ENCODE measurements at places on chromosomes 3 and 15.

DNA sequence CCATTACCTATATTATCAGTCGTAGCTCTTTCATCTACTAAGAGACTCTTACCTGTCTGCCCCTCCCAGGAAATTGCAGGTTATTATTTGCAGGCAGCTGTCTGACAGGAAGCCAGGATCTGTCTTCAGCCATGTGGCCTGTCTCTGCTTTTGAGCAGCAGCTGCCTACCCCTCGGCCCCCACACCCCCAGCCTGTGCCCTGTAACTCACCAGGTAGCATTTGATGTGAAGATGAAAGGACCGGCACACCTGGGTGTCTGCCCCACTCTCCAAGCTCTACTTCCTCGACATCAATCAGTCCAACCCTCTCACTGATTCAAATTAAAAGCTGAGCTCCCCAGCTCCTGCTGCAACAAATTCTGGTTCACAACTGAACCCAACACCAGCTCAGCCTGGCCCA is 197.2 kb upstream of the CTNNB1 start:
- no peak for DNase-seq

DNA sequence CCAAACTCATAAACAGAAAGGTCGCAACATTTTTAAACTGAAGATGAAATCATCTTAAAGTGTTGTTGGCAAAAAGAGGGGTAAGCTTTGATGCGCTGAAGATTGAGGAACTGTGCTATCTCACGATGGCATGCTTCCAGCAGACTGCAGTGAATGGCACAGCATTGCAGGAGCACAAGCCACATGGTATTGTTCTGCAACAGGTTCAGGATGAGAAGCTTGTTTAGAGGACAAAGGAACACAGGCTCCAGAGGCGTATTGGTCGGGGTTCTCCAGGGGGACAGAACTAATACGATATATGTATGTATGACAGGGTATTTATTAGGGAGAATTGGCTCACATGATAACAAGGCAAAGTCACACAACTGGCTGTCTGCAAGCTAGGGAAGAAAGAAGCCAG is 13.8 kb upstream of the PLD1 start:
- no peak for DNase-seq

GRCh38 chr15:91678003-91678402 is 175.5 kb upstream of the SLCO3A1 start:
- no peak for DNase-seq

DNA sequence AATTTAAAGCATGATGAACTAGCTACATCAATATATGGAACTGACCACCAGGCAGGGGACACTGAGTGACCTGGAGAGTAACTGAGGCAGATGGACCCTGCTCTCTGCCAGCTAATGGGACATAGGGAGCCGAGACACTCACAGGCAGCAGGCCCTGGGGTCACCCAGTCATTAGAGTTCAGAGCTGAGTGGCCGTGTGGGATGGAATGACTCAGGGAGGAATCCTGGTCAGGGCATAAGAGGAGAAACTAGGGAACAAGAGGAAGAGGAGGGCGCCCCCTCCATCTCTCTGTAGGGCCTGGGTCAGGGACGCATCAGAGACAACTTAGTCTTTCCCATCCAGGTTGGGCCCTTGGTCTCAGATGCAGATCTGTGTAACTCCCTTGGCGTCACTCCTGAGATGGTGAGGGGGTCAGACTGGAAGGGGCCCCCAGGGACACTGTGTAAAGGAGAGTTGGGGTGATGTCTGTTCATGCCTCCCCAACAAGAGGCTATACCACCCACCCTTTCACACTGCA is 39.8 kb downstream of the CCDC12 start:
- DNase-seq, result no peak

DNA sequence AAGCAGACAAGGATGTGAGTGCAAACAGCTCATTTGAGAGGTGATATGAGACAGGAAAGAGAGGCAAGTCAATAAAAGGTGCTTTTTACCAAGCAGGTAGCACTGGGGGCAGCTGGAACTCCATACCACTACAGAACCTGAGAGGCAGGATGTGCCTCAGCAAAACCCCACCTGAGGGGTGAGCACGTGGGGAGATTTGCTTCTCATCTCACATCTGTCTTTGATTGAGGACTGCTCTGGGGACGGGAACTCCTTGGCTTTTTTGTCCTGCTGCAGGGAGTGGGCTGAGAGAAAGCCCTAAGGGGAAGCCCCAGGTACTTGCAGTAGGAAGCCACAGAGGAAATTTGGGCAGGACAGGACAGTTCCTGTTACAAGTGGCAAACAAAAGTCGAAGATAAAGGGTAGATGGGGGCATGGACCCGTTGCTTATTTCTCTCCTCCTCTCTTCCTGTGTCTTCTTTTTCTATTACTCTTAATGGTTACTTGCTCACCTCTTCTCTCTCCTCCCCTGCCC is 27.1 kb downstream of the CFAP161 start:
- no peak for DNase-seq
